ENCODE measurements at places on chromosomes 3 and 15.

DNA sequence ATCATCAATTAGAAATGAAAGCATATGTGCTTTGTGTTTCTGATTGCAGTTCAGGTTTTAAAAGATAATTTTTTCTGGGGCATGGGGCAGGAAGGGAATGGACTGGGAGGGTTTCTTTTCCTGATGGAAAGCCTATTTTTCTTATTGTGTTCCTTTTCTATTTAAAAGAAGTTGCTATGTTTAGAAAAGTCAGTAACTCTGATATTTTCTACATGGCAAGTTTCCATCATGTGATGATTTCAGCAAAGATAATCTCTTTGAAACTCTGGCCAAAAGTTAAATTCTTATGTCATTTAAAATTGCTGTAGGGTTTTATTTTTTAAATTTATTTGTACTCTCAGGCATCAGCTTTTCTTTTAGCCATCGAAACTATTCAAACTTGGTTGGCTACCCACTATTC lies 601.2 kb downstream of the FOXP1 start:
- DNase-seq, result no peak

- no peak for DNase-seq
Observed at GRCh38 chr3:150300388-150300787, 107.7 kb upstream of the TSC22D2 start.

DNA sequence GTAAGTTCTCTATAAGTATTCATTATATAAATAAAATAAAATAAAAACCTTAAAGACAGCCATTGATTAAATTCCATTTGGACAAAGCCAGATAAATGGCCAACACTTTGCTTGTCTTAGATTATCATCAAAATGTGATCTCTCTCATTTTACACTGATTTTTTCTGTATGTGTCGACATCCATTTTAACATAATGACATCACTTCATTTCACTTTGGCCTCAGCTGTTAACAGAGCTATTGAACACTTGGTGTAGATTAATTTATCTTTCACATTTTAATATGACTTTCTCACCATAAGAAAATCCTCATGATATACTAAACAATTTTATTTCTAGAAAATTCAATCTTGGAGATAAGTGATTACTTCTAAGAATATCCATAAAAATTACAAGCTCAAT lies 198.1 kb downstream of the MECOM start:
- no peak for DNase-seq

GRCh38 chr15:87816016-87816415 lies 440.5 kb downstream of the NTRK3 start:
- no peak for DNase-seq

GRCh38 chr3:60598671-60599070 lies 652.6 kb downstream of the FHIT start:
- peak; percentile 8 for DNase-seq

DNA sequence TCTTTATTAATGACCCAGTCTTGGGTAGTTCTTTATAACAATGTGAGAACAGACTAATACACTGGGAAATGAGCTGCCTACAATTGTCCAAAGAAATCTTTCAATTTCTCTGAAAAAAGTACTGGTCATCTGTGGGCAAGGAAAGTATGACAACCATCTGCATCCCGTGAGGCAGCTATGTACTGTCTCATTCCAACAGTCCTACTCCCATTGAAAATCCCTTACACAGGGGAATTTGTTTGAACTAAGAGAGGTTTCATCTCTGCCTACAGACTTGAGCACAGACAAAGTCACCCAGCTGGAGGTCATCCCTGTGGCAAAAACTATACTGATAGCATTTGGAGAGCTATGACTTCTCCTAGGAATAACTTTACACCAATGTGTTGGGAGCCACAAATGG lies 27.1 kb downstream of the SHC4 start:
- DNase-seq, result no peak

- DNase-seq, result no peak
Observed at GRCh38 chr3:193210618-193211017, 30.4 kb upstream of the PLAAT1 start.

GRCh38 chr15:92711457-92711831 lies 55.9 kb upstream of the FAM174B start:
- DNase-seq, result no peak
